ENCODE measurements at places on chromosomes 13 and 19.

GRCh38 chr19:36266375-36266961 lies 51.6 kb downstream of the ZNF146 start:
- no peak for DNase-seq

GRCh38 chr13:109145631-109146030 lies 516.2 kb downstream of the MYO16 start:
- peak; percentile 70 for DNase-seq

DNA sequence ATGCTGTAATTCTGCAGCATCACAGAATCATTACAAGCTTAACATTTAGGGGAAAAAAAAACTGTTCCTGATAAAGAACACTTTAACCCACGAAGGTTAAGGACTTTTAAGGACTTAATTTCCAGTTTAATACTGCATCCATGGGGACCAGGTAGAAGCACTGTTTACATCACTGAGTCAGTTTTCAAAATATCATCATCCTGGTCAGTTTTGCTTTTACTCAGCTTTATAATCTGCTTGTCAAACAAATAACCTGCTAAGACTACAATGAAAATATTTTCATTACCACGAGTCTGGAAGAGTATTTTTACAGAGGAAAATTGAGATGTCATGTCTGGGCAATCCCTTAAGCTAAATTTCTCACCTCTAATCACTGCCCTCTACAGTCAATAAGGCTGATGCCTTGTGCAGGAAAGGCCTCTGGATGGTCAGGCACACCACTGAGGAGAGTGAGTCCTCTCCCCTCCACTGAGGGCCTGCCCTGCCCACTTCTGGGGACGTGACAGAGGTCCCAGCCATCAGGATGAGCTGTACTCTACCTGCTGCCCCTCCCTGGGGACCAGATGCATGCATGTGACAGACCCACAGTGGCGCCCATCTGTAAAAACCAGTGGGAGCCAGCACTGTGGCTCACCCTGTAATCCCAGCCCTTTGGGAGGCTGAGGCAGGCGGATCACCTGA lies 31.0 kb downstream of the FOXO1 start:
- DNase-seq, result no peak

DNA sequence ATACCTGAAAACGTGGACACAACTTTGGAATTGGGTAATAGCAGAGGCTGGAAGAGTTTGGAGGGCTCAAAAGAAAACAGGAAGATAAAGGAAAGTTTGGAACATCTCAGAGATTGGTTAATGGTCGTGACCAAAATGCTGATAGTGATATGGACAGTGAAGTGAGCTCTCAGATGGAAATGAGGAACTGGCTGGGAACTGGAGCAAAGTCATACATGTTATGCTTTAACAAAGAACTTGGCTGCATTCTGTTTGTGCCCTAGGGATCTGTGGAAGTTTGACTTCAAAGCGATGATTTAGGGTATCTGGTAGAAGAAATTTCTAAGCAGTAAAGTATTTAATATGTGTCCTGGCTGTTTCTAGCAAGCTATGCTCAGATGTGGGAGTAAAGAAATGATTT lies 136.2 kb downstream of the DNAJC3 start:
- DNase-seq, result no peak

GRCh38 chr13:71721104-71721503 lies 145.9 kb downstream of the DACH1 start:
- no peak for DNase-seq

DNA sequence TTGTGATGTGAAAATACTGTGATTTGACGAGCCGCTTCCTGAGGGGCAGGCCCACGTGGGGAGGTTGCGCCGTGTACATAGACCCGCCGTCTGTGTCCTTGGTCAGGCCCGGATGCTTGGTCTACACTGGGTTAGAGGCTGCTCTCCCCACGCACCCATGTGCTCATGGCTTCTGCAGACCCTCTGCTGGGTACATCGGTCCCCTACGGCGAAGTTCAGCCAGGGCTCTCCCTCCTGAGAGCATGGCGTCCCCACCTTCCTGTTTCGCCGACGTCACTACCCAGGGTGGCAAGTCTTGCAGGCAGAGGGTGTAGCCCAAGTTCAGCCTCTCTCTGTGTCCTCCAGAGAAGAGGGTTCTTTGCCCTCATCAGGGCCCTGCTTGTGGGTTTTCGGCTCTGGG lies 11.0 kb downstream of the COMP start:
- no peak for DNase-seq

- DNase-seq, result no peak
Observed at GRCh38 chr13:66275416-66275815, 954.7 kb downstream of the PCDH9 start.

- no peak for DNase-seq
Observed at GRCh38 chr13:55000043-55000442, 1971.4 kb downstream of the OLFM4 start.

- no peak for DNase-seq
Observed at GRCh38 chr19:17719730-17720400, 585 bp downstream of the MAP1S start.

DNA sequence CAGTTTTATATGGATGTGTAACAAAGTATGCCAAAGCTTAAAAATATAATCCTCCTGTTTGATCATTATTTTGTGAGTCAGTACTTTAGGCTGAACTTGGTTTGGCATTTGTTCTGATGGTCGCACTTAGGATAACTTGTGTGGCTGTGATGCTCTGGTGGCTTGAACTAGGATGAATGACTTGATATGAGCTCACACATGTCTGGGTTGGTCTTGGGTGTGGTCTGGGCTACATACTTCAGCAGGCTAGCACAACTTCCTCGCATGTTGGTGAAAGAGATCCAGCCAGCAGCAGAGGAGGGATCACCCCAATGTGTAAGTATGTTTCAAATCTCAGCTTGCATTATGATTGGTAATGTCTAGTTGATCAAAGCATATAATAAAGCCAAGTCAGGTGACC lies 969.1 kb upstream of the PCDH9 start:
- DNase-seq, result no peak

GRCh38 chr13:91632086-91632485 lies 233.7 kb downstream of the GPC5 start:
- DNase-seq, result no peak

DNA sequence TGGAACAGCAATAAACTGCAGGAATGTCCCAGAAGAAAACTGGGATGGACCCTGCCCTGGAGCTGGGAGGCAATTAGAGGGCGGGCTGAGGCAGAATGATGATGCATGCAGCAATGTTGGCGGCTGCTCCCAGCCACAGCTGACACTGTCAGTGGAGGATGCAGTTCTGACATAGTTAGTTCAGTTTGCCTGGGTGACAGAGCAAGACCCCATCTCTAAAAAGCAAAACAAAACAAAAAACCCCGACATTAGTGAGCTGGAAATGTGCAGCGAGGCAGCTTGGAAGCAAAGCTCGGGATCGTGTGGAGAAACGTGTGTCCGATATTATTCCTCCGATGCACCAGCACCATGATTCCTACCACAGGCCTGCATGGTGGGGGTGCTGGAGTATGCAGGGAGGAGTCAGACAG lies 110.1 kb upstream of the UQCRFS1 start:
- DNase-seq, result no peak

- DNase-seq, result no peak
Observed at GRCh38 chr19:7678971-7679751, 1.5 kb upstream of the TRAPPC5 start.

GRCh38 chr13:72622546-72622945 lies 104.9 kb downstream of the MZT1 start:
- no peak for DNase-seq

GRCh38 chr13:44887515-44887914 lies 101.8 kb downstream of the NUFIP1 start:
- no peak for DNase-seq

DNA sequence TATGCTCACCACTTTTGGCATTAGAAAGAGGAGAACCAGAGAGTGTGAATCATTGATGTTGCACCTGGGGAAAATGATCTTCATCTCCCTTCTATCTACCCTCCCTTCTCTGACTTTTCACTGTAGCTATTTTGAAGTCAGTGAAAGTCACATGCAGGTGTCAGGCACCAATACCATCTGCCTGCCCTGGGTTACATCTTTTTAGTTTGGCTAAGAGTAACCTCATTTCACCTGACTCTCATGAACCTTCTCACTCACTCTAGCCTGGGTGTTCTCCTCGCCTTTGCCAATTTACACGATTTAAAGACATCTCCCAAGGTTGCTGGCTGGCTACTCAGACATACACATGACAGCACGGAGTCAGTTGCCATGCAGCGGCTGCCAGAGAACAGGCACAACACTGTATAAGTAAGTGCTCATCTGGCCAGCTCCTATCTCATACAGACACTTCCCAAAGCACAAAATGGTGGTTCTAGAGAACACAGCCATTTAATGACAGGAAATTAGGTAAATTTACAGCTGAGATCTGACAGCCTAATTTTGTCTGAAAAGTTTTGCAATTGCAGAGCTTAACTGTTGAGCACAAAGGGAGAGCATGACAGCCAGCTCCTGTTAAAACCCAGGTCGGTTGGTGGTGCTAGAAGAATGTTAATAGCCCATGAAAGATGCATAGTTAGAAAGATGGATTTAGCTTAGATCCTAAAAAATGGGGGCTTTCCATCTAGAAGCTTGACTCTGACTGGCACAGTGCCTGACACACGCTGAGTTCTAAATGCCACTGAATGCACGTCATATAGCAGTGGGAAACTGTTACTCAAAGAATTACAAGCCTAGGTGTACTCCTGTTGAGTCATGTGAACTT lies 32.5 kb downstream of the LCP1 start:
- no peak for DNase-seq

DNA sequence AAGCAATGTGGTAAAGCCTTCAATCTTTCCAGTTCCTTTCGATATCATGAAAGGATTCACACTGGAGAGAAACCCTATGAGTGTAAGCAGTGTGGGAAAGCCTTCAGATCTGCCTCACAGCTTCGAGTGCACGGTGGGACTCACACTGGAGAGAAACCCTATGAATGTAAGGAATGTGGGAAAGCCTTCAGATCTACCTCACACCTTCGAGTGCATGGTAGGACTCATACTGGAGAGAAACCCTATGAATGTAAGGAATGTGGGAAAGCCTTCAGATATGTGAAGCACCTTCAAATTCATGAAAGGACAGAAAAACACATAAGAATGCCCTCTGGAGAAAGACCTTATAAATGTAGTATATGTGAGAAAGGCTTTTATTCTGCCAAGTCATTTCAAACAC lies 15.6 kb upstream of the ZNF763 start:
- no peak for DNase-seq

DNA sequence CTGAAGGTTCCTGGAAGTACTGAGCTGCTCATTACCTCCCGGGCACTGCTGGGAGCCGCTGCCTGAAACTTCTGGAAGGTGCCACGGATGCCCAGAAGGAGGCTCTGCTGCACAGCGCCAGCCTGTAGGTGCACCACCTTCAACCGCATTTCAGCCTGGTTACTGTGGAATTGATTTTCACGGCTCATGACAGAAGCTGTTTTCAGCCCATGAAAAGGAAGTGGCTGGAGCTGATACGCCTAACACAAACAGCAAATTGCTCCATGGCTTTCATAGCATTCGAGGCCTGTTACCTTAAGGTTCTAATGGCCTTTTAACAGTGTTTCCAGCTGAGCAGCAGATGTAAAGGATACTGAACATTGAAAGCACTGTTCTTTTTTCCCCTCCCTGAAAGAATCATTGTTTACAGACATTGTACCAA lies 22.0 kb downstream of the GPC6 start:
- no peak for DNase-seq

GRCh38 chr19:12665671-12666264 lies 774 bp downstream of the MAN2B1 start:
- DNase-seq, result no peak

DNA sequence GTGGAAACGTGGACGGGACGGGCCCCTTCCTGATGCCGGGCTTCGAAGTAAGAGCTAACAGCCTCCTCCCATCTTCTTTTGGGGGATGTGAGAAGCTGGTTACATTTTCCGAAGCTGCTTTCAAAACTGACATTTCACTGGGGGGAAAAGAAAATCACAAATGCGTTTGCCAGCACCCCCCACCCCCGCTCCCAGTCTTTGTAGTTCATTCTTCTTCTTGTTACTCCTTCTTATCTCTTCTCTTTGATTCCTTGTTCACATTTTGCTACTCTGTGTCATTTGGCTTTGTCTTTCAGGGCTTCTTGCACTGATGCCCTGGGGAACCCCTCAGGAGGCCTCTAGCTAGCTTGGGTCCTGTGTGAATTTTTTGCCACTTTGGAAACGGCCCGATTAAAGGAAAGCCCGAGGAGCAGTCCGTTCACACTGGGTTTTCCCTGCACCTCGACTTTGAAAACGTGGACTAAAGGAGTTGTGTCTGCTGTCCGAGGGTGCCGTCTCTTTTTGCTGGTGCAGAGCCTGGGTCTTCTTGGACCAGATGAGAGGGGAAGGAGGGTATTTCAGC lies 1.3 kb downstream of the CARM1 start:
- DNase-seq, result no peak

- DNase-seq, result no peak
Observed at GRCh38 chr13:44425041-44425814, 51.6 kb downstream of the SERP2 start.
